Osteocyte (in vitro differentiated cells): ENCODE measurements at places on chromosomes 2 and 18.

DNA sequence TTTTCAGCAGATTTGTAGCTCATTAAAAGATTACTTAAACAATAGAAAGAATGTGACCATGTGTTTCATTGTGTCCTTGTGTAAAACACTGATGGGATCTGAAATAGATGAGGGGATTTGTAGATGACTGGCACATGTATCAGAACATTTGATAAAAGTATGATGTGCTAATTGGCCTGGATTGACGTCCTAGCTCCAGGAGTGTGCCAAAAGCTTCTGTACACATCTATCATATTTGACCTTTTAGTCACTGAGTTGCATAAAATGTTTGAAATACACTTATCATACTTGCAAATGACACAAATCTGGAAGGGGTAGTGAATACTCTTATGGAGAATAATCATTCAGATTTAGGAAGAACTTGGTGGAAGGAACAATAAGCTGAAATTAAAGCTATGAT is 778.5 kb downstream of the ERBB4 start:
- DNase-seq = no peak

DNA sequence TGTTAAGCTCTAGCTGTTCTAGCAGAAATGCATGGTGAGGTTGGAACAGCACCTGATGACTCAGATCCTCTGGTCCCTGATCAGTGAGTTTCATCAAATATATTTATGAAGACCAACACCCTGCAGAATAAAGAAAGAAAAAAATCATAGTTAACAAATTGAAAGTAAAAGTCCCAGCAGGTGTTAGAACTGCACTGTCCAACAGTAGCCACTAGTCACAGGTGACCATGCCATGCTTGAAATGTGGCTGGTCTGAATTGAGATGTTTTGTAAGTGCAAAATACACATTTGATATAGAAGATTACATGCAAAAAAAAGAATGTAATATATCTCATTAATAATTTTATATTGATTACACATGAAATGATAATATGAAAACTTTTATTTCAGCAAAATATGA is 1010.7 kb upstream of the ZEB2 start:
- no peak for DNase-seq

DNA sequence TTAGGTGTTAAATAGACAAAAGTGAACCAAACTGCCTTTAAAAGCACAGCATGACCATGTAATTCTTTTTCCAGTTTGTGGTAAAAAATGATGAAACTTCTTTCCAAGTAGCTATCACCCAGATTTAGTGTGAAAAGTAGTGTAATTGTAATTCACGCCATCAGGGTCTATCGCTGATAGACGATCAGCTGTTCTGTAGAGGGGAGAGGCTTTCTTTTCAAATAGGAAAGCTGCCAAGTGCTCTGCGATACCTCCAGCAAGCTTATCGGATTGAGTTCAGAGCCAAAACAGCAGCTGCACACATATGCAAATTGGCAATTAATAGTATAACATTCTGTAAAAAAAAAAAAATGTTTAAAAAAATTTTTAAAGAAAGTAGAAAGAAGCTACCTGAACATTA is 61.9 kb upstream of the PSMD14 start:
- DNase-seq = no peak

DNA sequence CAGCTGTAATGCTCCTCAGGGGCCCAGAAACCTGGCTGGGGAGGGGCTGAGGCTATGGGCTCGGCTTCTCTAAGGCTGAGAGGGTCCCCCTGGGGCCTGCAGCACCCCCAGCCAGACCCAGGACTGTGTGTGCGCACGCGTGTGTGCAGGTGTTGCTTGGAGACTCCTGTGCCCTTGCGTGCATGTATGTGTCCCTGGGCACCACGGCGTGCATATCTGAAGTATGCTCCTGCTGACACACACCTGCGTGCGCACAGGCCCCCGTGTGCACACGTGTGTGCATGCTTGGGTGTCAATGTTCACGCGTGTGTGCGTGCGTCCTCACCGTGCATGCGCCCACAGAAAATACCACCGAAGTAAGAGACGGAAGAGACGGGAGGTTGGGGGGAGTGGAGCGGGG is 14.9 kb upstream of the ECEL1 start:
- DNase-seq = no peak

DNA sequence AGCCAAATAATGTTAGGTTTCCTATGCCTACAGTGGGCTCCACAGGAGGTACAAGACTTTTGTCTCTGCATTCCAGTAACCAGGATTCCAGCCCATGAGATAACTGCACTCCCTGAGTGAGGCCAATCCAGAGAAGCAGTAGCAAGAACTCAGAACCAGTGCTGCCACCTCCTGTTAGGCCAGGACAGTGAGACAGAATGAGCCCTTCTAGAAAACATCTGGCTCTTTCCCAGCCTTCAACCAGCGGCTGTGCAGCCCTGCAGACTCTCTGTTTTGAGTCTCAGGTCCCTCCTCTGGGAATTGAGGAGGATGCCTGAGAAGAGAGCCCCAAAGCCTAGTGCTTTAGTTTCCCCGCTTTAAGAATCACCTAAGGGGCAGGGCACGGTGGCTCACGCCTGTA is 44.2 kb downstream of the ARID5A start:
- DNase-seq = no peak

GRCh38 chr2:73922681-73923080 is 4.0 kb upstream of the DGUOK start:
- peak; percentile 6 for DNase-seq

DNA sequence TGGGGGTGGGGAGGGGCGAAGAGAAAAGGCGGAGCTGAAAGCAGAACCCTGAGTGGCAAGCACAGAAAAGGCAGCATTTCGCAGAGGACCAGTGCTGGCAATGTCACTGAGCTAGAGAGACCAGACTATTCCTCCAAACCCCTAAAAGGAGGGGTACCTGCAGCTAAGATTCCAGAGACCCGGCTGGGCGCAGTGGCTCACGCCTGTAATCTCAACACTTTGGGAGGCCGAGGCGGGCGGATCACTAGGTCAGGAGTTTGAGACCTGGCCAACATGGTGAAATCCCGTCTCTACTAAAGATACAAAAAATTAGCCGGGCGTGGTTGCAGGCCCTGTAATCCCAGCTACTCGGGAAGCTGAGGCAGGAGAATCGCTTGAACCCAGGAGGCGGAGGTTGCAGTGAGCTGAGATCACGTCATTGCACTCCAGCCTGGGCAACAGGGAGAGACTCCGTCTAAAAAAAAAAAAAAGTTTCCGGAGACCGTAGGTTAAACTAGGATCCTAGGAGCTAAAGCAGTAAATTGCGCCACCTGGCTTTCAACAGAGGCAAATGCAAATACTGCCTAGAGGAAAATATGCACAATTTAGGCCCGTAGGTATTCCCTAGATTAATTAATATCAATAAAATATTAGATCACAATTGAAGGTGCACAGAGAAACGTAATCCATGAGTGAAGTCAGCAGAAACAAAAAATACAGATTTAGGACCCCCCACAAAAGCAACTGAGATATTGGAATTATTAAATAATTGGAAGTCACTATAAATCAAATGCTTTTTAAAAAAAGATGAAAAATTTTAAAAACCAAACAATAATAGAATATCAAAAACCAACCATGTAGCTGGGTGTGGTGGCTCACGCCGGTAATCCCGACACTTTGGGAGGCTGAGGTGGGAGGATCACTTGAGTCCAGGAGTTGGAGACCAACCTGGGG is 4.9 kb downstream of the UCN start:
- no peak for DNase-seq

DNA sequence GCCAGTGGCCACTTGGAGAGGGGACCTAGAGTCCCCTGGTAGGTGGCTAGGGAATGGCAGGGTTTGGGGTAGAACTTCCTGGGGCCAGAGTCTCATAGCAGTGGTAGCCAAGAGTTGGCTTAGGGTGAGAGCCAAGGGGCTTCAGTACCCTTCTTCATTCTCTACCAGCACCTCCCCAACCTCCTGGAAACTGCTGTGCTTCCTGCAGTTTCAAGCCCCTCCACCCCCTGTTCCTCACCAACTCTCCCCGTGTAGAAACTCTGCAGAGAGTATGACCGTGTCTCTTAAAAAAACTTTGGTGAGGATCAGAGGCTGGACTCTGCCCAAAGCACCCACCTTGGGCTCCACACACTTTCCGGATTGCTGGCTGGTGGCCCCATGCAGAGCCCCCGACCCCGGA is 159.6 kb downstream of the MSH2 start:
- no peak for DNase-seq

DNA sequence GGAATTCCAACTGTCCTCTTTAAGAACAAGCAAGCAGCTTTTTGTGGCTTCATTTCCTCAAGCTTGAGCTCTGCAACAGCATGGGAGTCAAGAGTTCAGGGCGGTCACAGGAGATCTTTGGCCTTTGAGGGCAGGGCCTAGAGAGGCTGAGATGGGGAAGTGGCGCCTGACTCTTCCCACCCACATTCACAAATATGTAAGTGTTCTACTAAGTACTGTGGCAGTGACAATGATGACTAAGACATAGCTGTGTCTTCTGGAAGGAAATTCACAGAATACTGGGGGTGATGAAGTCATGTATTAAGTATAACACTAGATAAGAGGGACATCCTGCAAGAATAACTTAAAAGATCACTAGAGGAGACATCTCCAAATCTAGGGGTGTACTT is 15.0 kb downstream of the RND3 start:
- DNase-seq = no peak

DNA sequence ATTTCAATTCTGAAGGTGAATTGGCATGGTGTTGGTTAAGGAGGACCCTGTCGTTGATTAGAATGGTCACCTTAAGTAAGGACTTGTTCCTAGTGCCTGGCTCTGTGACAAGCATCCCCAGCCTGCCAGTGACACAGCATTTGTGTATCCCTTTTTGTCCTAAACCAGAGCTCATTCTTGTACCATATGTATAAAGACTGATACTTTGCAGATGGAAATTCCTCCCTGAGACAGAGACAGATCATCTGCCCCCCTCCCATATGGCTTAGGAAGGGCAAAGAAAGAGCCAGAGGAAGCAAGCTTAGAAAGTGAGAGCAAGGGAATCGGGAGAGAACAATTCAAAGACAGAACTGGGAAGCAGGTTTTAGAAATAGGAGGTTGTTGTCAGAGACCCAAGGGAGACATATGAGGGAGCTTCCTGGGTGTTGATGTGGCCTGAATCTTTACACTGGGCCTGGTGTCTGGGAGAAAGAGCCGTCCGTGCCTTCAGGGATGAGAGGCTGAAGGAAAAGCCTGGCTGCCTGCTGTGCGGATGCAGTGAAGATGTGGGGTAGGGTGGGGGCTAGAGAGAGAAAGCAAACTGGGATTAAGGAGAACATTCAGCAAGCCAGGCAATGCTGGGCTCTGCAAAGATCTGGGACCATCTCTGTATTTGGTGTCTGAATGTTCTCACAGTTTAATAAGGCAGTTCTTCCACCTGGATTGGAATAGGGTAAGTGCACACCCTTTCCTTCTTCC is 13.2 kb upstream of the CHRNA1 start:
- DNase-seq = no peak

GRCh38 chr2:196099916-196100315 is 31.3 kb upstream of the DNAH7 start:
- DNase-seq = no peak

DNA sequence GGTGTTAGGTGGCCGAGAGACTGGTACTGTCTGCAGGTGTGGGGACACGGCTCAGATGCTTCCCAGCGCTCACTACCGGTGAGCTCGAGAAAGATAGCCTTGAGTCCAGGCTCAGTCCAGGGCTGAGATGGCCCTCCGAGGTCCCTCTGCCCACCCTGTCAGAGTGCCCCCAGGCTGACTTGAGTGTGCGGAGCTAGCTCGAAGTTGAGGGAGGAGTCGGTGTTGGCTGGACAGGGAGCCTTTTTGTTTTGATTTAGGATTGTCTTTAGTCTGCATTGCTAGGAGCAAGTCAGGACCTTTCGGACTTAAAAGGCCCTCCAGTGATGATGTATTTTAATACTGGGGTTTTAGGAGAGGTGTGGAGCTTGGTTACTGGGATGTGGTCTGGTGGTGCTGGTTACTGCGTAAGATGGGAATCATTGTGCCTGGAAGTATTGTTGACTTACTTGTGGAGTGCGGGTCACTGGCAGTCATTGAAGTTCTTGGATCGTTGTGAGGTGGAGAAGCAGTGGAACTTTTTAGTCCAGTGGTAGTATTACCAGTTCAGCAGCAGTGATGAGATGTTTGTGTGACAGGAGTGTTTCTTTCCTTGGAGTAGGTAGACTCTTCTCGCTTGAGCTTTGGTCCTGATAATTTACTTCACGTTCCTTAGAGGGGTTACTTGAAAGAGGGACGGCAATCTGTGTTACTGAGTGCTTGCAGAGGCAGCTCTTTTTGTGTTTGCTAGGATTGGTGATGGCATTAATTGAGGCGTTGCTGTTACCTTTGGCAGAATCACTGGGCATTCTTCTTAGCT is 633 bp downstream of the KIAA1328 start:
- no peak for DNase-seq

DNA sequence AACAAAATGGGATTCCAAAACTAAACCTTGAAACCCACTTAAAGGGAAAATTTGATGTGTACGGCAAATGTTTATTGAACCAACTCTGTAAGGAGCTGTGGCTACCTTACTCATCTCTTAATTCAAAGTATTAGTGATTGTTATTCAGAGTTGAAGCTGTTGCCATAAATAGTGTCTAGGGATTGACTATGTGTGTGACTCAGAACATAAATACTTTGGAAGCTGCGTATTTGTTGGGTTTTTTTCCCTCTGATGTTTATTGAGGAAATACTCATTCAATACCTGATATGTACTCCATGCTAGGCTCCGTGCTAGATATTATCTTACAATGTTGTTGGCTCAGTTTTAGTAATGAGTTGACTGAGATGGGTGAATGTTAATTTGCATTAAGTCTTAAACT is 90.4 kb downstream of the PTRHD1 start:
- DNase-seq = no peak

- DNase-seq = no peak
These were observed 657 bp downstream of the ATP8B1 start for GRCh38 chr18:57802213-57803102.

GRCh38 chr2:19235308-19235707 is 123.1 kb downstream of the OSR1 start:
- DNase-seq = no peak

DNA sequence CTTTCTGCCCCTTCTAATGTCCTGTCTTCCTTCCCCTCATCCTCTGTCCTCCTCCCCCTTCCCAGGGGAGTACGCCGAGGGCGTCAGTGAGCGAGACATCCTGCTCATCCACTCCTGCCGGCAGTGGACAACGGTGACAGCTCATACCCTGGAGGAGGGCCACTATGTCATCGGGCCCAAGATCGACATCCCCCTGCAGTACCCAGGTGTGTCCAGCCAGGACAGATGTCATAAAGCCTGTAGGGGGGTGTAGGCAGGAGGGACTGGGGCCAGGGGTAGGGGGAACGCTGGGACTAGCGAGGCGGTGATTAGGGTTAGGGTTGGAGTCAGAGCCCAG is 3.4 kb downstream of the GAREM2 start:
- no peak for DNase-seq

GRCh38 chr2:223100061-223100511 is 48.1 kb downstream of the KCNE4 start:
- no peak for DNase-seq

GRCh38 chr2:160251569-160251968 is 51.5 kb upstream of the ITGB6 start:
- no peak for DNase-seq

GRCh38 chr2:8636041-8636491 is 45.8 kb upstream of the ID2 start:
- DNase-seq = no peak
